ENCODE measurements at places on chromosomes 12 and 14.

- DNase-seq, result no peak
These were observed 180.9 kb downstream of the ETV6 start for GRCh38 chr12:11830307-11830801.

GRCh38 chr14:77475432-77476115, 17.7 kb downstream of the AHSA1 start:
- no peak for DNase-seq

GRCh38 chr12:45205165-45205825, 10.6 kb upstream of the ANO6 start:
- no peak for DNase-seq

GRCh38 chr12:92802906-92803305, 100.1 kb downstream of the PLEKHG7 start:
- DNase-seq, result no peak

GRCh38 chr12:120887253-120888043, 16.7 kb downstream of the SPPL3 start:
- no peak for DNase-seq

GRCh38 chr12:5945071-5946008, at the start of gene ANO2:
TSS of gene ANO2 (minus strand) at chr12:5945259. CDS start at chr12:5945217, 42 bp downstream.
- DNase-seq, result no peak

DNA sequence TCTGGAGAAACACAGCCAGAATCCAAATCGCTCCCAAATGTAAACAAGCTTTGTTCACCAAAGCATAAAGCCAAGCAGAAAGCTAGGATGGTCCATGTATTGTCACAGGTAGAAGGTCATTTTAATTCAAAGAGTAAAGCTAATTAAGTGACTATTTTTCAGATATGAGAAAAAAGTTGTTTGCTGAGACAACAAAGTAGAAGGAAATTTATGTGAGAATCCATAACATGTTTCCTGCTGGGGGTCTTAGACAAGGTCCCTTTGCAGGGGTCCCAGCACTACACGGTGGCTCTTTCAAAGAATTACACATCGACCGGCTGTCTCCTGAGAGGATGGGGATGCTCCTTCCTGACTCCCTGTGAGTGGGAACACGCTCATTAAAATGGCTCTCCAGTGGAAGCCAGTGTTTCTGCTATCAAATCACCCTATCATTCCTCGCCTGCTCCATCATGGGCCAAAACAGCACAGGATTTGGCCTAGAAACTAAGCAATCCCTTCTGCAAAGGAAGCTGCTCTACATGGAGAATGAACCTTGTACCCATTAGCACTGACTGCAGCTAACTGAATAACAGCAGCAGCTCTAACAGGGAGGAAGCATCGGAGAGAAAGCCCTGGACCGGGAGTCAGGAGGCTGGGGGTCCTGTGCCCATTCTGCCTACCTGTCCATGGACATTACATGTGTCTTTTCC, 175.3 kb downstream of the STXBP6 start:
- no peak for DNase-seq
